ENCODE measurements at places on chromosomes 13 and 19.

DNA sequence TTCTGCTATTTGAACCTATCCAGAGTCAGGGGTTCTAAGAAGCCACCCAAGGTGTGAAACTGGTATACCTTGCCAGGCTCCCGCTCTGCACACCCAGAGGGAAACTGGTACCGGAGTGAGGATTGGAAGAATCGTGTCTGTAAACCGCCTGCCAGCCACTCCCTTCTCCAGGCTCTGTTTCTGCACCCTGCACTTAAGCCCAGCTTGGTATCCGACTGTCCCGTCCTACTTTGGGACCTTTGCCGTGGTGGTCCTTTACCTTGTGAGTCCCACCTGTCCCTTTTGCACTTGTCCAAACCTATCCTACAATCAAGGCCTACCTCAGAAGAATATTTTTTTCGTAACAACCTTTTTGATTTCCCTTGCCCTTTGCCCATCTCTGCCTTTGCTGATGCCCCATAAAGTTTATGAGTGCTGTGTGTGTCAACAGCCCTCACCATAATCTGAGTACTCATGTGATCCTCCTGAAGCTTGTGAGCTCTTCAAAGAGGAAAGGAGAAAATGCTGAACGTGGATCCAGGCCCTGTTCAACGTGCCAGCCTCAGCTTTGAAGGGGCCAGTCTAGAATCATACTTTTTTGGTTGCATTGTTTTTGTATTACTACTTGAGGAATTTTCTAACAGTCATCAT lies 44.7 kb downstream of the GARRE1 start:
- DNase-seq = no peak

GRCh38 chr13:44293908-44294735 lies 79.5 kb upstream of the SERP2 start:
- no peak for DNase-seq

DNA sequence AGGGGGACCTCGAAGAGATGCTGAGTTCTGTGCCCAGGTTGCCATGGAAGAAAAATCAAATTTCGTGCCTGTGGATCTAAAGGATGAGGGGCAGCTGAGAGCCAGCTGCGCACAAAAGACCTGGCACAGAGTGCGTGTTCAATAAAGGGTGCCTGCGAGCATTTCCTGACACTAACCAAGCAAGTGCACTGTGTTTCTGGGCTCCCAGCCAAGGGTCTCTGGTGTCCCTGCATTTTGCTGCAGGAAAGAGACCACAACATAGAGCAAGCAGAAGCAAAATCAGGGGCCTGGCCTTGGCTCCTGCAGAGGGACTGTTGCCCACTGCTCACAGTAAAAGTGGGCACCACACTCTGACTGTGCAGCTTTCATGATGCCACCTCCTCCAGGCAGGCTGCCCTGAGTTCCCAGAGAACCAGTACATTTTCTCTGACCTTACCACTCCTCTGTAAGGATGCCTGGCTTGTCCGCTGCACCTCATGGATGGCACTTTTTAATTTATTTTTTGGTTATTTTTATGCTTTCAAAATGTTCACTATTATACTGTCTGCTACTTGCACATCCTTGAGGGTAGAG lies 70.8 kb upstream of the GPR12 start:
- DNase-seq = peak; percentile 16

DNA sequence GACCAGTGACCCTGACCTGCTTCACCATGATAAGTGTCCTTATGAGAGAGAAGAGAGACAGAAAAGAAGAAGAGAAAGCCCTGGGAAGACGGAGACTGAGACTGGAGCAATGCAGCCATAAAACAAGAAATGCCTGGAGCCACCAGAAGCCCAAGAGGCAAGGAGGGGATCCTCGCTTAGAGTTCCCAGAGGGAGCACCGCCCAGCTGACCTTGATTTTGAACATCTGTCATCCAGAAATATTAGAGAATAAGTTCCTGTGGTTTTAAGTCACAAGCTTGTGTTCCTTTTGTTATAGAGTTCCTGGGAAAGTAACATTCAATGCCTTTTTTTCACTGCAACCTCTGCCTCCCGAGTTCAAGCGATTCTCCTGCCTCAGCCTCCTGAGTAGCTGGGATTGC lies 20.2 kb downstream of the CERS1 start:
- DNase-seq = no peak

DNA sequence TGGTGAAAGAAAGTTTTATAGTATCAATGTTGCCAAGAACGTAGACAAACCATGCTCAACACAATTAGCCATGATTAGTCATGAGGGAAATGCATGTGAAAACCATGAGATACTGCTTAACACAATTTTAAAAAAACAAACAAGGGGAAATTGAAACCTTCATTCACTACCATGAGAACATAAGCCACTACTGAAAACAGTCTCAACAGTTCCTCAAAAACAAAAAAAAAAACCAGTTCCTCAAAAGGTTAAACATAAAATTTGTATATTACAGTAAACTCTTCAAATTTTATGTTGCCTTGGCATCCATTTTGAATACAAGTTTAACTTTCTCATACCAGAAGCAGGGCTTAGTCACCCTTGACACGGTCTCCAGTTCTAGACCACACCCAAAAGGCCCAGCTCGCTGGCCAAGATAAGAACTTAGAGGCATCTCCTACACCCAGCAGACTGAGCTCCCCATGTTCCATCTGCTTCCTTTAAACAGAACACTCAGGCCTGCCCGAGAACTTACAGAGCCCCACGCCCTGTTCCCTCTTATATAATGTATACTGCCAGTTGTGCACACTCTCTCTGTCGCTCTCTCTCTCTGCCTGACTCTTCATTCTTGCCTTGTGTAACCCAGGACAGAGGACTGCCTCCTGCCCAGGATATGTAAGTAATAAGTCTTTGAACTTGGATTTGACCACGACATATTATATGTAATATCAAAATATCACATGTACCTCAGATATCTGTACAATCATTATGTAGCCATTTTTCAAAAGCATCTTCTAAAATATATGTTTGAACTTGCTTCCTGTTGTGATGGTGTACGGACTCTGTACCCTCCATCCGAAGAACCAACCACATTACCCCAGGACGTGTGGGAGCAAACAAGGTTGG lies 67.4 kb downstream of the STK24 start:
- no peak for DNase-seq

GRCh38 chr19:53195265-53195903 lies 2.2 kb upstream of the ZNF665 start:
- peak; percentile 87 for DNase-seq
